A673 (cell line): ENCODE measurements at places on chromosomes 4 and X. TPM values are rescaled to one million over a fixed set of nuclear protein-coding genes. Genes with fewer than 3 reads are reported as not detected.

IL15 gene
- total RNA-seq, result 0.21 and 0.37 TPM in 2 replicates

GPRIN3 gene
- not detected in 2 replicates for total RNA-seq

NSG1 gene
- 1.3 and 2.7 TPM in 2 replicates for total RNA-seq

FRMD7 gene
- not detected in 2 replicates for total RNA-seq

FAM9C gene
- total RNA-seq, result not detected in 2 replicates

DRP2 gene
- total RNA-seq, result 0.45 and 0.68 TPM in 2 replicates

- H3K4me1 ChIP-seq, result no peaks in the 10 kb centered on the region
- H3K4me3 ChIP-seq, result no peak overlapping the region
- H3K27me3 ChIP-seq, result no peaks in the 10 kb centered on the region
- no peak for DNase-seq
- H3K27ac ChIP-seq, result no peak overlapping the region
Measured at GRCh38 chrX:23434356-23434884, 99.8 kb downstream of the PTCHD1 start.

- no peak overlapping the region for H3K27ac ChIP-seq
- no peak for DNase-seq
- no peaks in the 10 kb centered on the region for H3K36me3 ChIP-seq
Measured at GRCh38 chr4:87414816-87415215, 7.6 kb upstream of the NUDT9 start.

GRCh38 chrX:14496674-14497073, 32.7 kb upstream of the GLRA2 start:
- H3K27me3 ChIP-seq, result no peaks in the 10 kb centered on the region
- peak overlapping the region; percentile 13 for H3K4me3 ChIP-seq
- no peak for DNase-seq

DNA sequence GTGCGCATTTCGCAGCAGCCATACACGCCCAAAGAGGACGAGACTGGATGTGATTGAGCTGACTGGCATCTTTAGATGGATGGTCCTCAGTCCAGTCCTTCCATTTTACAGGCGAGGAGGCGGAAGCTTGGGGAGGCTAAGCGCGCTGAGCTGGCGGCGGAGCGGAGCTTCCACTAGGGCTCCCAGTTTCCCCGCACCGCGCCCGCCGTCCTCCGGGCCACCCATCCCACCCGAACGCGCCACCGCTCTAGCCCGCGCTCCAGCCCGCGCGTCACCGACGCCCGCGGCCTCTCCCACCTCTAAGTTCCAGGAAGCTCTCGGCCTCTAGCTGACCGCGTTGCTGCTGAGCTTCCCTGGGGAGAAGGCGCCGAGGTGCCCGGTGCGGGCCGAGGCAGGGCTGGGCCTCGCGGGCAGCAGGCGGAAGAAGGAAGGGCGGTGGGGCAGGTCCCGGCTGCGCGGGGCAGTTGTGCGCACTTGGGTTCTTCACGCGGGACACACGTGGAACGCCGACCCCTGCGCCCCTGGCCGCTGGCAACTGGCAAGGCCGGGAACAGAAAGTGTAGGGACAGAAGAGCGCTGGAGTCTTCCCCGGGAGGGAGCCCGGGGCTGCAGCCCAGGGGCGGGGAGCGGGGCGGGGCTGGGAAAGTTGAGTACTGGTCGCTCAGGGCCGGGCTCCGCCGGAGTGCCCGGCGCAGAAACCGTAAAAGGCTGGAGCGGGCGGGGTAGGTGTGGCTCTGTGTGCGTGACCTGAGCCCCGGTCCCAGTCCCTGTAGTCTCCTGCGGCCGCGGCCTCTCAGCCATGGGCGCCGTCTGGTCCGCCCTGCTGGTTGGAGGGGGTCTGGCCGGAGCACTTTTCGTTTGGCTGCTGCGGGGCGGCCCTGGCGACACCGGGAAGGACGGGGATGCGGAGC, at the start of gene STBD1:
TSS of gene STBD1 (plus strand) at position 763 of the 911 bp plus-strand sequence. CDS start at position 800, 37 bp downstream.
- peak; percentile 20 for DNase-seq
- peak within 1 kb of the TSS; percentile 50 for H3K4me3 ChIP-seq
- no peaks in the 10 kb centered on the region for H3K4me1 ChIP-seq
- H3K27me3 ChIP-seq, result peaks cover 3% of the 10 kb centered on the region
- H3K27ac ChIP-seq, result no peak within 1 kb of the TSS

GRCh38 chr4:116531870-116532269, 553.5 kb downstream of the TRAM1L1 start:
- peak overlapping the region; percentile 96 for H3K27ac ChIP-seq
- no peak overlapping the region for H3K4me3 ChIP-seq
- H3K4me1 ChIP-seq, result peaks cover 47% of the 10 kb centered on the region
- no peaks in the 10 kb centered on the region for H3K27me3 ChIP-seq
- no peaks in the 10 kb centered on the region for H3K36me3 ChIP-seq

- H3K27me3 ChIP-seq, result no peaks in the 10 kb centered on the region
- DNase-seq, result no peak
- no peaks in the 10 kb centered on the region for H3K36me3 ChIP-seq
- peaks cover 4% of the 10 kb centered on the region for H3K4me1 ChIP-seq
Measured at GRCh38 chr4:123844374-123844773, 447.8 kb downstream of the SPRY1 start.

GRCh38 chr4:14167876-14168510, 540.5 kb upstream of the BOD1L1 start:
- H3K4me1 ChIP-seq, result no peaks in the 10 kb centered on the region
- DNase-seq, result no peak
- H3K36me3 ChIP-seq, result no peaks in the 10 kb centered on the region
- H3K27ac ChIP-seq, result no peak overlapping the region

DNA sequence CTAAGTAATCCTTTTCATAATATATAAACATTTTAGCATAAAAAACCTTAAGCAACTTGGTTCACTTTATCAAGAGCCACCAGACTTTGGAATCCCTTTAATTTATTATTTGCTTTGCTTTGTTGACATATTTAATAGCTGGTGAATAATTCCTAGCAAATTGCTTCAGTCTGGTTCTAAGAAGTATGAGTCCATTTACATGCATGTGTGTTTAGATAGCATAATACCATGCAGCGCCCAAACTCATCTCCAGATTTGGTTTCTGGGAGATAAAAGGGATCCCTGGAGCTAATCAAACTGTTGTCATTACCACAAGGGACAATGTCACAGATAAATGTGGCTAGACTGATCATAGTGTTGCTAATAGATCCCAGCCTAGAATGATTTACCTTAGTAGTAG, 111.8 kb downstream of the TMEM144 start:
- no peaks in the 10 kb centered on the region for H3K27me3 ChIP-seq
- no peak for DNase-seq
- no peaks in the 10 kb centered on the region for H3K36me3 ChIP-seq
- no peak overlapping the region for H3K4me3 ChIP-seq
- H3K4me1 ChIP-seq, result no peaks in the 10 kb centered on the region

DNA sequence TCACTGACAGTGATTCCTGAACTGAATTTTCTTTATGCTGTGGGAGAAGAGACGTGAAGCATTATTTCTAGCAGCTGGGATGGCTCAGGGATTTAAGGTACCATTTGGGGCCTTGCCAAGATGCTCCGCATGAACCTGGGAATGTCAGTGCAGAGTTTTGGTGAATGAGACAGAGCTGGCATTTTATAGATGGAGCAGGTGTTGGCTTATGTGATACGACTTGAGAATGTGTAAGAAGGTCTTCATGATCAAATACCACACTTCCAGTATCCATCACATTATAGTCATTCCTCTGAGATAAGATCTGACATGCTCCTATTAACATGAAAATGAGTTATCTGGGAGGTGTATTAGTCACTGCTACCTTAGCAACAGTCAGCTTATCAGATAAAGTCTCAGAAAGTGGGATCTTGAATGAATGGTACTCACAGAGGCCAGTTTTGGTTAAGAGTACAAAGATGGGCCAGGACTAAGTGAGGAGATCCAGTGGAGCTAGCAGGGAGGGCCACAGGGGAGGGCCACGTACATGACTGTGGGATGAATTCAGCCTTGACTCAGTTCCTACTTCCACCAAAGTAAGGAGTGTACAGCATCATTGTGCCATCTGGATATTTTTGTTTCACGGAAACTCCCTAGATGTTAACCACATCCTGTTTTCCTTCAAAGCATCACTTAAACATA, 116.7 kb downstream of the SPCS3 start:
- no peaks in the 10 kb centered on the region for H3K36me3 ChIP-seq
- peaks cover 31% of the 10 kb centered on the region for H3K27me3 ChIP-seq
- no peak overlapping the region for H3K27ac ChIP-seq
- DNase-seq, result no peak

GRCh38 chr4:95124906-95125504, 367.2 kb downstream of the BMPR1B start:
- H3K27me3 ChIP-seq, result no peaks in the 10 kb centered on the region
- peaks cover 8% of the 10 kb centered on the region for H3K4me1 ChIP-seq
- no peaks in the 10 kb centered on the region for H3K36me3 ChIP-seq
- H3K4me3 ChIP-seq, result no peak overlapping the region
- H3K27ac ChIP-seq, result no peak overlapping the region
- peak; percentile 65 for DNase-seq

GRCh38 chr4:143700416-143701352, at the start of gene FREM3:
Gene FREM3, minus strand, starts transcription at chr4:143700675. Its CDS starts 0 bp downstream, at chr4:143700675.
- H3K27me3 ChIP-seq, result peaks cover 73% of the 10 kb centered on the region
- no peak for DNase-seq
- H3K36me3 ChIP-seq, result no peaks in the 10 kb centered on the region

DNA sequence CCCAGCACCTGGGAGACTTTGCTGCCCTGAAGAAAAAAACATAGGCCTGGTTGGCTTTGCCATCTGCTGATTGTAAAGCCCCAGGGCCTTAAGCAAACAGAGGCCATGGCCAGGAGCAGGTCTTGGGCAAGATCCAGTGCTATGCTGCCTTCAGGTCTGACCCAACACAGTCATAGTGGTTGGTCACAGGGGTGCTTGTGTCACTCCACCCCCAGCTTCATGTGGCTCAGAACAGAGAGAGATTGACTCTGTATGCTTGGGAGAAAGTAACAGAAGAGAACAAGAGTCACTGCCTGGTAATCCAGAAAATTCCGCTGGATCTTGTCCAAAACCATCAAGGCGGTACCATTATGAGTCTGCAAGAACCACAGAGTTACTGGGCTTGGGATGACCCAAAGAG, 24.4 kb upstream of the SMARCA5 start:
- no peak overlapping the region for H3K4me3 ChIP-seq
- DNase-seq, result no peak
- no peaks in the 10 kb centered on the region for H3K36me3 ChIP-seq
- no peak overlapping the region for H3K27ac ChIP-seq
- no peaks in the 10 kb centered on the region for H3K27me3 ChIP-seq

GRCh38 chr4:111601671-111602070, 543.6 kb upstream of the FAM241A start:
- no peaks in the 10 kb centered on the region for H3K27me3 ChIP-seq
- no peaks in the 10 kb centered on the region for H3K36me3 ChIP-seq
- H3K4me1 ChIP-seq, result peaks cover 14% of the 10 kb centered on the region
- no peak for DNase-seq

DNA sequence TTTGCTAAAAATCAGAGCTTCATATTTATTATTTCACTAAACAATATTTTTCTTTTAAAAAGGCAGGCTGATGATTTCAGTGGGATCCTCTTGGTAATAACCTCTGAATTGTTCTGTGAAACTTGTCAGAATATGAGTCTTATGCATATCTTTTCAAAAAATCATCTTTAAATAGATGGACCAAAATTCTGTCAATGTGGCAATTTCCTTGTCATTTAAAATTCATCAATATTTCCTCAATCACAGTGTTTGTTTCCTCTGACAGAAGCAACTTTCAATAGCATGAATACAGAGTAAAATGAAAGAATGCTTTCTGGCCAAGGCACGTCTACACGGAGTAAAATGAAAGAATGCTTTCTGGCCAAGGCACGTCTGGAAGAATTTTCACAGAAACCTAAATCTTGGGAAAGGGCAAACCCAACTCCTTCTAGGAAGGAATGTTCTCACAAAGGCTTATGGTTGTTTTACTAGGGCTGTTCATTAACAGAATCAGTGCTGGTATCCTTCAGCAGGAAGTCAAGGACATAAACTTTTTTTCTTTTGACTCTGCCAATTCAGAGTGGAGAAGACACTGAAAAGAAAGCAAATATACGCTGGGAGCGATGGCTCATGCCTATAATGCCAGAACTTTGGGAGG, 99.0 kb upstream of the GPR34 start:
- no peak overlapping the region for H3K4me3 ChIP-seq
- no peaks in the 10 kb centered on the region for H3K36me3 ChIP-seq
- H3K4me1 ChIP-seq, result no peaks in the 10 kb centered on the region
- DNase-seq, result peak; percentile 5
- no peaks in the 10 kb centered on the region for H3K27me3 ChIP-seq

DNA sequence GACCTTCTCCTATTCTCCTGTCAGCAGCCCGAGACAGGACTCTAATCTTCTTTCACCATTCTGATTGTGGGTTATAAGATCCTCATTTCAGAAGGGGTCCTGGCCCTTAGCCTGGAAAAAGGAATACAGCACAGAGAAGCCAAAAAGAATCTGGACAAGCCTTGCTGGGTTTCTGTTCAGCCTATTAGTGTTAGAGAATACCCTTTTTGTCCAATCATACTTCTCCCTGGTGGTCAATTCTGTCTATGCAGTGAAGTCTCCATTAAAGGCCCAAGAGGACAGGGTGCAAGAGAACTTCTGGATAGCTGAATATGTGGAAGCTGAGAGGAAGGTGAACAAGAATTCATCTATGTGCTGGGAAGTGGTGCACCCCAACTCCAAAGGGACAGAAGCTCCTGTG, 105.7 kb upstream of the AGA start:
- no peaks in the 10 kb centered on the region for H3K4me1 ChIP-seq
- H3K27me3 ChIP-seq, result no peaks in the 10 kb centered on the region
- no peak overlapping the region for H3K27ac ChIP-seq
- H3K4me3 ChIP-seq, result no peak overlapping the region

DNA sequence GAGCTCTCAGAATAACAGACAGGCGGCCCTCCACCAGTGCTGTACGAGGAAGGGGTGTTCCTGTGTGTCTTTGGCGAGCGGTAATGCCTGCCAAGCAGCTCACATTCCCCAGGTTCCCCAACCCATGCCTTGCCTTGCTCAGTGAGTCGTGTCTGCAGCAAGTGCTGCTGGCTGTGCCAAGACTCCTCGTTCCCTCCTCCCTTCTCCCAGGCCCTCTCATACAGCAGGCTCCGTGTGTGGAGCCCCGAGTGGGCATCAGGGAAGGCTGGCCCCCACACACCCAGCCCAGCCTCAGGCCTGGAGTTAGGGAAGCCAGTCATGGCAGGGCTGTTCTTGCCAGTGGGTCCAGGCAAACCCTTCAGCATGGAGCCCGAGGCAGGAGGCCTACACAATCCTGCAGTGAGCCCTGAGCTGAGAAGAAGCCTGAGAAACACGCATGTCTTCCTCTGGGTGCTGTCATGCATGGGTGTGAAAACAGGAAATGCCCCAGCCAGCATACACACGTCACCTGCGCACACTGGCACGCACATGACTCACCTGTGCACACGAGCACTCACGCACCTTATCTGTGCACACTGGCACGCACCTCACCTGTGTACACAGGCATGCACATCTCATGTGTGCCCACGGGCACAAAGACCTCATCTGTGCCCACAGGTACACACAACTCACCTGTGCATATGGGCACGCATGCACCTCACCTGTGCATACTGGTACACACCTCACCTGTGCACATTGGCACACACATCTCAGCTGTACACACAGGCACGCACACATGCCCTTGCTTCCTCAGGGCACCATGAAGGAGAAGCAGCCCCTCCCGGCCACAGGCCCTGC, 238.7 kb downstream of the DHRSX start:
- H3K27me3 ChIP-seq, result no peaks in the 10 kb centered on the region
- no peaks in the 10 kb centered on the region for H3K36me3 ChIP-seq
- H3K4me1 ChIP-seq, result no peaks in the 10 kb centered on the region
- H3K27ac ChIP-seq, result no peak overlapping the region
- no peak overlapping the region for H3K4me3 ChIP-seq
- DNase-seq, result no peak
